ENCODE measurements at places on chromosomes 7 and 10. TPM values are rescaled to one million over a fixed set of nuclear protein-coding genes. Genes with fewer than 3 reads are reported as not detected.

Gene PRRT4
- 0.20 TPM for total RNA-seq

DNA sequence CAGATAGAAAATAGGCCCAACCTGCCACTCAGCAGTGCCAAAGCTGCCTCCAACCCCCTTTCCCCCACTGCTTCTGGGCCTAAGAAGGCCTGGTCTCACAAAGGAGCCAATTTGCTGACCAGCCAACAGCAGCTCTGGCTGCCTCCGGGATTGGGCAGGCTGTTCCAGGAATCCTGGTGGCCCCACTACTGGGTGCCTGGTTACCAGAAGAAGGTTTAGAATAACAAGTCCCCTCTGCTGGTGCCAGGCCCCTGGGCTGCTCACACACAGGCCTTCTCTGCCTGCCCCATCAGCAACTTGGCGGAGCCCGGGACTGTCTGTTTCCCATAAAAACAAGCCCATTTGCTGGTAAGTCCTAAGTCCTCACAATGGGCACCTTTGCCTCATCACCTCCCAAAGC lies 1.2 kb downstream of the PHKG1 start:
- no peak for DNase-seq
- H3K4me1 ChIP-seq, result no peaks in the 10 kb centered on the region
- H3K27ac ChIP-seq, result no peak overlapping the region
- peaks cover 8% of the 10 kb centered on the region for H3K36me3 ChIP-seq
- H3K4me3 ChIP-seq, result no peak overlapping the region
- H3K27me3 ChIP-seq, result no peaks in the 10 kb centered on the region

GRCh38 chr10:13365243-13365642 lies 17.1 kb upstream of the SEPHS1 start:
- no peaks in the 10 kb centered on the region for H3K4me1 ChIP-seq
- no peak overlapping the region for H3K27ac ChIP-seq
- H3K27me3 ChIP-seq, result no peaks in the 10 kb centered on the region
- H3K36me3 ChIP-seq, result no peaks in the 10 kb centered on the region
- DNase-seq, result no peak
- no peak overlapping the region for H3K4me3 ChIP-seq

DNA sequence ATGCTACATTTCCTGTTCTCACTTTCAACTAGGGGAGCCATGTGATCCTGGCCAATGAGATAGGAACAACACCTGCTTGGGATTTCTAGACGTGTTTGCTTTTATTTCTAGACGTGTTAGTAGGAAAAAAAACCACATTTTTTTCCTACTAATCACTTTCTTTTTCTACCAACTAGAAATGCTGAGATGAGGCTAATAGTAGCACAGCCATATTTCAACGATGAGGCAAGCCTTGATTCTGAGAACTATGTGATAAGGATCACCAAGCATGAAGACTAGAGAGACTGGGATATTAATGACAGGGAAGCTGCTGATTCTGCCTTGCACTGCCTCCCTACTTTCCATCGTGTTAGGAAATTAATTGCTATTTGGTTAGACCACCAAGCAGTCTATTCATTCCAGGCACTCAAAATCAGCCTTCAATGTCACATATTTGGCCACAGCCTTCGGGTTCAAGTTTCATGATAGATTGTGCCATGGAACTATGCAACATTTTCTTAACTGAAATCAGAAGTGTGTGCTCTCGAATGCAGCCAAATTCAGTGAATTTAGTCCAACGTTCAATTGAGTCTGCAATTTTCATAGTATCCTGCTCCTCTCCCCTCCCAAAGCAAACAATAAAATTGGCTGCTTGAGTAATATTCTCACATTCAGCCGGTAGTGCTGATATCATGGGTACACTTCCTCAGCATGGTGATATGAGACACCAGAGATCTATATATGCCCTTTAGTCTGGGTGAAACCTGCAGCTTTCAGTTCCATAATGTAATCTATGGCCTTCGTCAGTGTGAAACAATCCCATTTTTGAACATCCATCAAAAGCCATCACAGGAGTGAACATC lies 98.1 kb downstream of the GPR37 start:
- H3K4me1 ChIP-seq, result no peaks in the 10 kb centered on the region
- no peak for DNase-seq
- H3K4me3 ChIP-seq, result no peak overlapping the region
- H3K27me3 ChIP-seq, result no peaks in the 10 kb centered on the region
- no peak overlapping the region for H3K27ac ChIP-seq
- no peaks in the 10 kb centered on the region for H3K36me3 ChIP-seq

DNA sequence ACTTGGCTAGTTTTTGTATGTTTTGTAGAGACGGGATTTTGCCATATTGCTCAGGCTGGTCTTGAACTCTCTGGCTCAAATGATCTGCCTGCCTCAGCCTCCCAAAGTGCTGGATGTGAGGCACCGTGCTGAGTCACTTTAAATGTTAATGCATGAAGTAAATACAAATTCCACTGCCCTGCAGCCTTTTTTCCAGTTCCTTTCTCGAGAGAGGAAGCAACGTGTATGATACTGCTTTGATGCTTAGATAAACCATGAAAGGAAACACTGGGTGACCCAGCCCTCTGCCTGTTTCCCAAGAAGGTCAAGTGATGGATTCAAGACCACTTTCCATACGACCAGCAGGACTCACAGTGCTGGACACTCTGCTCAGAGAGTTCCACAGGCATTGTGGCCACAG lies 11.3 kb upstream of the MRPS24 start:
- no peak for DNase-seq
- no peak overlapping the region for H3K4me3 ChIP-seq
- H3K27ac ChIP-seq, result no peak overlapping the region
- no peaks in the 10 kb centered on the region for H3K27me3 ChIP-seq
- no peaks in the 10 kb centered on the region for H3K4me1 ChIP-seq

DNA sequence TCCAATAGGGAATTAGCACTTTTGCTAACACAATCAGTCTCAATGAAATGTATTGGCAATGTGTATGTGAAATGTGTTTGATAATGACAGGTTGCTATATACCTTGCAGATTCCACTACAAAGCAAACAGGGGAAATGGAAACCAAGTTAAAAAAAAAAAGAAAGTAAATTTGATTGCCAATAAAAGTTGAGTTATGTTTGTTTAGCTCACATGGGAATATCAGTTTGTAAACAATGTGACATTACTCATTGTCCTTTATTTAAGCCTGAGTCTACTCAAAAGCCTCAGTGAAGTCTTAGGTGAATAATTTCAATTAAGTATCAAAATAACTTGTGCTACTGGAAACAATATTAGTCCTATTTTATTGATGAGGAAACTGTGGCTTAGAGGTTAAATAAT lies 285.2 kb downstream of the CACNA2D1 start:
- no peaks in the 10 kb centered on the region for H3K4me1 ChIP-seq
- no peaks in the 10 kb centered on the region for H3K27me3 ChIP-seq
- no peak overlapping the region for H3K27ac ChIP-seq

GRCh38 chr7:55539380-55539779 lies 32.9 kb downstream of the VOPP1 start:
- no peak overlapping the region for H3K4me3 ChIP-seq
- H3K27me3 ChIP-seq, result no peaks in the 10 kb centered on the region
- DNase-seq, result no peak

DNA sequence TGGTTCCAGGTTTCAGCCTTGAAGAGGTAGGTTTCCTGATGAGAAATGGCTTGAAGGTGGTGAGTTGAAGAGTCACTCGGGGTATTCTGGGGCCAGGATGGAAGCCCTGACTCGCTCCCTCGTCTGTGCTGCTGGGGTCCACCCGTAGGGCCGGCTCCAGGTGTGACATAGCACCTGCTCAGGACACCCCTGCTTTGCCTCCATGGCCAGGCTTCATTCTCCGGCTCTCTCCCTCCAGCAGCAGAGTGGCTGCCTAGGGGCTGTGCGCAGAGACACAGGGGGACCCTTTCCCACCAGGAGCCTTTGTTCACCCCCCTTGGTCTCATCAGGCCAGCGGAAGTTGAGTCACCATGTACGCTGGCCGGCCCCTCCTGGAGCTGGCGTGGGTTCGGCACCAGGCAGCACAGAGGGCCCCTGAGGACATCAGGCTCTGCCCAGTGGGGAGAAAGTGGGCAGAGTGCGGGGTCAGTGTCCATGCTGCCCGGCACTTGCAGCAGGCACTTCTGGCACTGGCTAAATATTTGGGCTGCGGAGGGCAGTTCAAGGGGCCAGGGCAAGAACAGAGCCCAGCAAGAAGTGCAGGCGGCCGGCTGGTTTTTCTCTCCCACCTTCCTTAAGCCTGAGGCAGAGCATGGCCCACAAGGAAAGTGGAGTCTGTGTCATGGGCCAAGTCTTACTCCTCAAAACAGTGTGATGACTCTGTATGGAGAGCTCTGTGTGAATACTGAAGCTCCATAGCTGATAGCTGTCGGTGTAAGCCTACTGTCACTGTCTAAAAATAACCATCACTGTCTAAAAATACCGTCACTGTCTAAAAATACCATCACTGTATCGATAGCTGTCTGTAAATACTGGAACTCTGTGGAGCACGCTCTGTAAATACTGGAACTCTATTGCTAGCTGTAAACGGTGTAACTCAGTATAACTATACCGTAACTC lies 3.7 kb upstream of the PRKAR1B start:
- DNase-seq, result no peak
- H3K4me3 ChIP-seq, result no peak overlapping the region
- no peaks in the 10 kb centered on the region for H3K27me3 ChIP-seq
